ENCODE measurements at places on chromosomes 1 and 21.

GRCh38 chr1:115237023-115237422 is 101.0 kb downstream of the NGF start:
- DNase-seq = no peak

- no peak for DNase-seq
These were observed 50.4 kb downstream of the RAP1GAP start for GRCh38 chr1:21618561-21619374.

GRCh38 chr1:243264717-243265116 is 8.9 kb downstream of the SDCCAG8 start:
- peak; percentile 41 for DNase-seq

- no peak for DNase-seq
These were observed 23.1 kb downstream of the NEK2 start for GRCh38 chr1:211652371-211652770.

DNA sequence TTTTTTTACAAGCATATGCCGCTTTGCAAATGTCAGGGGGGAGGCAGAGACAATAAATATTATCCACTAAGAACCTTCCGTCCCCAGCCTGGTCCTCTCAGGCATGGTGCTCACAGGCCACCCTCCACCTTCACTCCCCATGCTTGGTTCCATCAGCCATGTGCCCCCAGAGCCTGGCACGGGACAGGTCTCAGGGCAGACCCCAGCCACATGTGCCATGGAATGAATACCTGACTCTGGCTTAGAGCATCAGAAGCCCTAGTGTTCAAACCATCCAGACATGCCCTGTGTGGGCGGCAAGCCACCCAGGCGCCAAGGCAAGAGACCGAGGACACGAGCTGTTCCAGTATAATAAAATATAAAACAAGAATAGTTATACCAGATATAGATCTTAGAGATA is 5.4 kb downstream of the LSS start:
- no peak for DNase-seq

GRCh38 chr1:38523568-38523939 is 336.0 kb downstream of the RRAGC start:
- no peak for DNase-seq

DNA sequence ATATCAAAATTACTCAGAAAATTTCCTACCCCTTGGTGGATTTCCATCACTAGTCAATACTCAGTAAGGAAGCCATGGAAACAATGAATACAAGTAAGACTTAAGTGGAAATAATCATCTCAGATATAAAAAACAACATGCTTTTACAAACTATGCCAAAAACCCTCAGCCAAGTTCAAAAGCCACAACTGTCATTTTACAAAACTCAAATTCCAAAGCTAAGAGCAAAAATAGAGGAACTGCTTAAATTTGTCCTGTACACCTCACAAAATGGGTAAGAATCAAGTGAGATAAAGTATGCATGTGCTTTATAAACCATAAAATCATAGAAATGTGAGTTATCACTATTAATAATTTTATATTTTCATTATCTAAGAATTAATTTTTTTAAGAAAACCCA is 9.6 kb downstream of the TMCO1 start:
- no peak for DNase-seq

- no peak for DNase-seq
These were observed at the start of gene S100A12 for GRCh38 chr1:153375511-153375910. S100A12 (minus strand) TSS chr1:153375621; CDS start chr1:153374592, 1,029 bp downstream.

DNA sequence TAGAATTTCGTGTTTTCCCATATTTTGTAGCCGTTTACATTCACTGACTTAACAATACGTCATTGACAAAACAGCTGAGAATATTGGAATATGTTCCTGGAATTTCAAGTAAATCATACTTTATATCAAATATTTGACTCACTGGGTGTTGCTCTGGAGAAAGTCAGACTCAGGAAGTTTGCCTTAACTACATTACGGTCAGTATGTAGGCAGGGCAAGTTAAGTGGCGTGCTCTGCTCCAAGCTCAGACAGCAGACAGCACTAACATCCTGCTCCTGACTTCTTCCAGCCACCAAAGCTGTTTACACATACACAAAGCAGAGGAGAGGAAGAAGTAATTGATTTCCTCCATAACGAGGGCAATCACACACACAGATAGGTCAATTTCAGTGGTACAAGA is 414.6 kb downstream of the LRRIQ3 start:
- no peak for DNase-seq

GRCh38 chr1:246773213-246773641 is 49.0 kb downstream of the SCCPDH start:
- no peak for DNase-seq

DNA sequence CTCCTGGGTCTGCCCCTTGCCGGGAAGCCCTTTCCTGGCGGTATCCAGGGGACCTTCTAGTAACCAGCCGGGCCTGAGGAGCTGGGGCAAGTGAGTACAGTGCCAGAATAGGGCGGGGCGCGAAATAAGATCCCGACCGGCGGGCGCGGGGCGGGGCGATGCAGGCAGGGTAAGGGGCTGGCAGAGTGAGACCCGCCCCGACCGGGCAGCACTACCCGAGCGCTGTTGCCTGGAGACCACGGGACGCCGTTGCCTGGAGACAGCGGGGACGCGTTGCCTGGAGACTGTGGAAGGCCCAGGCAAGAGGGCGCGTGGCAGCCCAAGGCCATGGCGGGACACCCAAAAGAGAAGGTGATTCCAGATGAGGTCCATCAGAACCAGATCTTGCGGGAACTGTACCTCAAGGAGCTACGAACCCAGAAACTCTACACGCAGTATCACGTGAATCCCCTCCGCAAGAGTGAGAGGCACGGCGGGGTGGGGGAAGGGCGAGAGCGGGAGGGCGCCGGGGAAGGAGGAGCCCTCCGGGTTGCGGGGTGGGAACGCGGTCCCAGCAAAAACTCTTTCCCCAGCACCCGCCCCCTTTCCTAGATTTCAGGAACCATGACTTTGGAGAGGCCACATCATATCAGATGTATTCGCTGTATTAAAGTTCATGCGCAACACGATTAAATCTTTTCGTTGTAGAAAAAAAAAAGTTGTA is 24.3 kb downstream of the EBNA1BP2 start:
- no peak for DNase-seq

- no peak for DNase-seq
These were observed 1.2 kb upstream of the DHRS3 start for GRCh38 chr1:12618965-12619791.

DNA sequence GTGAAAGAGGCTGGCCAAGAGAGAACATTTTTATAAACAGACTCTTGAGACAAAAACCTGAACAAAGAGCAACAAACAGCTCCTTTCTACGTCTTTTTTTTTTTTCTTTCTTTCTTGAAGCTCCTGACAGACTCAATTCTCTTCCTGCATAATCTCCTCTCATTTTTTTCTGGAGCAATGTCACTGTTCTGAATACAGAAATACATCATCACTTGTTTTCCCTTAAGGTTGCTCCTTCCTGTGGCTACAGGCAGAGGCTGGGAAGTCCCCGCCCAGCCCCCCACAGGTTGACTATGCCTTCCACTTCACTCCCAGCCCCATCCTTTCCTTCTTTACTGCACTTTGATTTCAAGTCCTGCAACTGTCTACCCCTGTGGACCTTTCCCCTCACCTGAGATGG is 46.1 kb downstream of the TNR start:
- DNase-seq = no peak

DNA sequence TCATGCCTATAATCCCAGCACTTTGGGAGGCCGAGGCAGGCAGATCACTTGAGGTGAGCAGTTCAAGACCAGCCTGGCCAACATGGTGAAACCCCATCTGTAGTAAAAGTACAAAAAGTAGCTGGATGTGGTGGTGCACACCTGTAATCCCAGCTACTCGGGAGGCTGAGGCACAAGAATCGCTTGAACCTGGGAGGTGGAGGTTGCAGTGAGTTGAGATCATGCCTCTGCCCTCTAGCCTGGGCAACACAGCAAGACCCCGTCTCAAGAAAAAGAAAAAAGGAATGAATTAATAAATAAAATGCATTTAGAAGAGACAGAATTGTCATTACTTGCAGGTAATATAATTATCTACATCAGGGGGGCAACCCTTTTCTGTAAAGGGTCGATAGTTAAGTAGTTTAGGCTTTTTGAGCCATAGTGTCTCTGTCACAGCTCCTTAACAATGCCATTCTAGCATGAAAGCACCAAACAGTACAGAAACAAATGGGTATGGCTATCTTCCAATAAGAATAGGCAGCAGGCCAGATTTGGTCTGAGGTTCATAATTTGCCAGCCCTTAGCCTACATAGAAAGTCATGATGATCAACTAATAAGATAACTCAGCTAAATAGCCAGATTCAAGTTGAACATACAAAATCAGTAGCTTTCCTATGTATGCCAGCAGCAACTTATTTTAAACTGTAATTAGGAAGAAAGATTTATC is 56.8 kb downstream of the RPRD2 start:
- DNase-seq = peak; percentile 74

GRCh38 chr1:147834181-147834580 is 68.4 kb upstream of the GJA8 start:
- DNase-seq = no peak

- DNase-seq = no peak
These were observed 14.8 kb upstream of the GBP5 start for GRCh38 chr1:89287181-89288050.

DNA sequence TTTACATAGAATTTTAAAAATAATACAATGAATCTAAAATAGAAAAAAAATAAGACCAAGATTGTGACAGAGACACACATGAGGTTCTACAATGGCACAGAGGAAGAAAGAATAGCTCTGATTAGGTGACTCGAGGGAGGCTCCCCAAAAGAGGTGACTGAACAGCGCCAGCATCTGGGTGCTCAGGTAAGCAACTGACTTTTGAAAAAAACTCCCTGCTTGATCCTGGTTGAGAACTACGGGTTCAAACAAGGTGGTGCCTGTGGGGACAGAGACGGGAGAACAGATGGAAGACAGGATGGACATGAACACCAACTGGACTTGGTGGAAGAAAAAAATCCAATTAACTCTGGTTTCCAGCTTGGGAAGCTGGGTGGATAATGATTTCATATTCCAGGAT is 22.5 kb downstream of the BATF3 start:
- no peak for DNase-seq

DNA sequence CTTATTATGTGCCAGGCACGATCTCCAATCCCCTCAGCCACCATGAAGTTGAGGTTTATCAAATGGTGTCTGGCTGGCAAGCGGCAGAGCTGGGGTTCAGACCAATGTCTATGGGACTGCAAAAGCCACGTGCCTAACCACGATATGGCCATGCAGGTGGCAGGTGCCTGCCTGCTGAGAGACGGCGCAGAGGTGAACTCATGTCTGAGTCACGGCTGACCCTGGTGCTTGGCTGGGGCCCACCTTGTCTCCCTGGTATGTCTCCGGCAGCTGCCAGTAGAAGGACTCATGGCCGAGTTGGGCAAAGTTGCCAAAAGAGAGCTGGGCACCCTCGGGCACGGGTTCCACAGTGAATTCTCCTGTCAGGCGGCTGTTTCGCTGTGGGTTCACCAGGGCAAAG is 59.9 kb downstream of the LDLRAD2 start:
- no peak for DNase-seq

- DNase-seq = no peak
These were observed 149.8 kb upstream of the PALMD start for GRCh38 chr1:99496067-99496466.

GRCh38 chr1:233962878-233963277 is 58.4 kb downstream of the SLC35F3 start:
- no peak for DNase-seq

DNA sequence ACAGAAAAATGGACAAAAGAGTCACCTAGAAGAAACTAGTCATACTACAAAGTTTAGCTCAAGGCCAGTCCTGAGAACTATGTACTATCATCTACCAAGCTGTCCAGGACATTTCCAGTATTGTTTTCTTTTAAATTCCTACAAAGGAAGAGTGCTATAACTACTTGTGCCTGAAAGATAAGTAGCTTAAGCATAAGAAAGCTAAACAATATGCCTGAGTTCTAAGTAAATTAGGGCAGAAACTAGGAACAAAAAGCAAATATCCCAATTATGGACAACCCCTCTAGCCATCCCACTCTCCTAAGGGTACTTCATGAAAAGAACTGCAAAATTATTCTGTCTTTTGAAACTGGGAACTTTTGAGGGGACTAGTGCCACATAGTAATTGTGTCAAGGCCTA is 5.3 kb upstream of the RGS2 start:
- no peak for DNase-seq

DNA sequence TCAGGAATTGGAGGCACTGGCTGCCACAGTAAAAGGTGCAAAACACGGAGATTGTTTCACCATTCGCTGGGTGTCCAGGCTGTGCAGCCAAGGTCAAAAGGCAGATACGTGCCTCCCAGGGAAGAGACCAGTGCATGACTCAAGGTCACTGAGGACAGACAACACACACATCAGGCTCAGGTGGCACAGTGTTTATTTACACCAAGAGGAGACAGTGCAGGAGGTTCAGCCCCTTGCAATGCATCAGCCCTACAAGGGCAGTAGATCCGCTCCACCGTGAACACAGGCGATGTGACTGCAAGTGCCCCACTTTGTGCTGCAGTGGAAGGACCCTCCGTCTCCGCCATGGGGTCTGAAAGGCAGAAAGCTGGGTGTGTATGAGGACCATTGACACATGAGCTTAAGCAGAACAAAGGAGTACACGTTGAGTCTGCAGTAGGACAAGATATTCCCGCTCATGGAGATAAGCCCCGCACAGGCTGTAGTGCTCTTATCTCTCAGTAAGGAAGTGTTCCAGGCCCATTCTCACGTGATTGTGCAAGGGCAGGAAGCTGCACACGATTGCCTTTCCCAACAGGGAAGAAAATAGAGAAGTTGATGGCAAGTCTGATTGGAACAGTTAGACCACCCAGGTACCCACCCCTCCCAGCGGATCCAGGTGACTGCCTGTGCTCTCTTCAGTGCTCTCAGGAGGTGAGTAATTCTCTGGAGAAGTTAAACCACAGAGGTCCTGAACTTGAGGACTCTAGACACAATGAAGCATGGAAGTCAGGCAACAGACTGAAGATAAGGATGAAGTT is 37.5 kb upstream of the QSOX1 start:
- DNase-seq = no peak

- DNase-seq = no peak
These were observed 138.7 kb downstream of the LRRC40 start for GRCh38 chr1:70066711-70067110.

GRCh38 chr1:233998891-233999290 is 94.4 kb downstream of the SLC35F3 start:
- no peak for DNase-seq

- no peak for DNase-seq
These were observed 116.5 kb downstream of the TBX15 start for GRCh38 chr1:118871582-118872171.

- no peak for DNase-seq
These were observed 24.9 kb upstream of the LRIG2 start for GRCh38 chr1:113048064-113048463.

DNA sequence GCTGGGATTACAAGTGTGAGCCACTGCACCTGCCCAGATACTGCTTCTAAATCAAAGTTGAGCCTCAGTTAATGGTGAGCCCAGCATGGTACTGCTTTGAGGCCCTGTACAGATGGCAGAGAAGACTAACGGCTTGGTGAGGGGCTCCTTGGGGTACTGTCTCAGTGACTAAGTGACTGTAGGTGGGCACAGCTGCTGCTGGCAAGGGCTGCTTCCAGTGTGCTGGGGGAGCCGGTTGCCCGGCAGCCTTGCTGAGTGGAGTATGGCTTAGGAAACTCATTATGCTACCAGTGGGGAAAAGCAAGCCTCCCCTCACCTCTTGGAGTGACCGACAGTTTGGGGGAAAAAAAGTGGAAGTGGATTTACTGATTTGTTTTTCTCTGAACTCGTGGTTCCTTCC is 23.6 kb upstream of the ARHGEF10L start:
- DNase-seq = no peak

- DNase-seq = no peak
These were observed 192.2 kb downstream of the FASLG start for GRCh38 chr1:172851077-172851476.

Data from globus pallidus (tissue), 1 donor.